ENCODE measurements at places on chromosomes 5 and 9. TPM values are rescaled to one million over a fixed set of nuclear protein-coding genes. Genes with fewer than 3 reads are reported as not detected.

The MAPKAP1 gene
- total RNA-seq = 58.7 TPM

The SPINK6 gene
- not detected for total RNA-seq

The HBEGF gene
- 15.4 TPM for total RNA-seq

The MAMDC2 gene
- total RNA-seq = not detected

The EMB gene
- 137 TPM for total RNA-seq

The HAPLN1 gene
- not detected for total RNA-seq
